Upper lobe of left lung (tissue), 6 donors: ENCODE measurements at places on chromosomes 1 and 21.

DNA sequence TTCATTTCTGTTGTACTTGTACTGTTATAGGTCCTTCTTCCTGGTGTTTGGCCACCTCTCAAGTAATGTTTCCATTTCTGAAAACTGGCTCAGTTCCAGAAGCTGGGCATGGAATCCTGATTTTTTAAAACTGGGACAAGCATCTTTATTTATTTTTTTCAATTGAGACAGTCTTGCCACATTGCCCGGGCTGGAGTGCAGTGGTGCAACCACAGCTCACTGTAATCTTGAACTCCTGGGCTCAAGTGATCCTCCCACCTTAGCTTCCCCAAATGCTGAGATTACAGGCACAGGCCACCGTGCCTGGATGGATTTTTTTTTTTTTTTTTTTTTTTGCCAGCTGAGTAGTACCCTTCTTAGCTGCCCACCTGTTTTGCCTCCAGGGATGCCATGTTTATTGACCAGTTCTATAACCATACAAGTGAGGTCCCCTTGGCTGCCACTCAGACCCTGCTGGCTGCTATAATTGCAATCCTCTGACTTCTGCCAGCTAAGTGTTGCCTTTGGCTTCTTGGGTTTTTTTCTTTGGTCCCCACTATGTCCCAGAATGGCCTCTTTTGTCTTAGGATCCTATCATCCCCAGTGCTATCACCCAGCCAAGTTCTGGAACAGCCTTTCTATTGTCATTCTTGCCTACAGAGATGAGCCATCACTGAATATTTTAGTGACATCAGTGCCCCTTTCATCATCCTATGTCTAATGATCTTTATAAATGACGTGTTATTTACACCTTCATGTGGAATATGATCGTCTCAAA is 3.9 kb upstream of the DIP2A start:
- H3K4me1 ChIP-seq: peaks cover 39% of the 10 kb centered on the region
- H3K4me3 ChIP-seq: no peak overlapping the region
- H3K27ac ChIP-seq: no peak overlapping the region
- no peaks in the 10 kb centered on the region for H3K27me3 ChIP-seq
- no peak for DNase-seq

DNA sequence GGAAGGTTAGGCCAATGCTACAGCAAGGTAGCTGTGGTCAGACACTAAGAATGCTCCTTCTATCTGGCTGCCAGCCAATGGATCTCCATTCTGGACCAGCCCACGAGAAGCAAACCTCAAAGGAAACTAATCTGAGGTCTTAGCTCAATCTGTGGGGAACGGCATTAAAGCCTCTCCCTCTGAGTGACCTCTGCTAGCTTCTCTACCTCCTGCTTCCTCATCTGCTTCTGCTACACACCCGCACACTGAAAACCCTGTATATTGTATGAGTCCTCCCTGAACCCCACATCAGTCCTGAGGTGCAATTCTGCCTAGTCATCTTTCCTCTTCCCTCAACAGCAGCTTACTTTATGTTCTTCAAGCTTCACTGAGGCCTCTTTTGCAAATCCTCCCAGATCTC is 6.9 kb upstream of the GALE start:
- peaks cover 45% of the 10 kb centered on the region for H3K36me3 ChIP-seq
- no peaks in the 10 kb centered on the region for H3K27me3 ChIP-seq
- no peak overlapping the region for H3K27ac ChIP-seq

GRCh38 chr1:204072931-204073836 is at the start of gene SOX13:
SOX13 (plus strand) TSS chr1:204073115; CDS start chr1:204112916, 39,801 bp downstream.
- H3K4me1 ChIP-seq: peaks cover 33% of the 10 kb centered on the region
- H3K27ac ChIP-seq: peak within 1 kb of the TSS; percentile 92
- H3K27me3 ChIP-seq: no peaks in the 10 kb centered on the region
- peak; percentile 93 for DNase-seq
- H3K4me3 ChIP-seq: peak within 1 kb of the TSS; percentile 78

- H3K4me1 ChIP-seq: no peaks in the 10 kb centered on the region
- no peaks in the 10 kb centered on the region for H3K36me3 ChIP-seq
- no peak overlapping the region for H3K4me3 ChIP-seq
- H3K27me3 ChIP-seq: no peaks in the 10 kb centered on the region
- H3K27ac ChIP-seq: no peak overlapping the region
Observed at GRCh38 chr1:19737104-19737825, 62.5 kb downstream of the TMCO4 start.

GRCh38 chr1:110216844-110217444 is 6.8 kb downstream of the KCNC4 start:
- H3K27me3 ChIP-seq: peaks cover 1% of the 10 kb centered on the region
- no peaks in the 10 kb centered on the region for H3K36me3 ChIP-seq
- no peak overlapping the region for H3K27ac ChIP-seq
- DNase-seq: no peak
- no peak overlapping the region for H3K4me3 ChIP-seq
- peaks cover 13% of the 10 kb centered on the region for H3K4me1 ChIP-seq

GRCh38 chr1:191714845-191715244 is 443.4 kb upstream of the RGS18 start:
- H3K36me3 ChIP-seq: no peaks in the 10 kb centered on the region
- no peak overlapping the region for H3K4me3 ChIP-seq
- H3K4me1 ChIP-seq: no peaks in the 10 kb centered on the region
- DNase-seq: no peak
- no peak overlapping the region for H3K27ac ChIP-seq
- H3K27me3 ChIP-seq: no peaks in the 10 kb centered on the region

DNA sequence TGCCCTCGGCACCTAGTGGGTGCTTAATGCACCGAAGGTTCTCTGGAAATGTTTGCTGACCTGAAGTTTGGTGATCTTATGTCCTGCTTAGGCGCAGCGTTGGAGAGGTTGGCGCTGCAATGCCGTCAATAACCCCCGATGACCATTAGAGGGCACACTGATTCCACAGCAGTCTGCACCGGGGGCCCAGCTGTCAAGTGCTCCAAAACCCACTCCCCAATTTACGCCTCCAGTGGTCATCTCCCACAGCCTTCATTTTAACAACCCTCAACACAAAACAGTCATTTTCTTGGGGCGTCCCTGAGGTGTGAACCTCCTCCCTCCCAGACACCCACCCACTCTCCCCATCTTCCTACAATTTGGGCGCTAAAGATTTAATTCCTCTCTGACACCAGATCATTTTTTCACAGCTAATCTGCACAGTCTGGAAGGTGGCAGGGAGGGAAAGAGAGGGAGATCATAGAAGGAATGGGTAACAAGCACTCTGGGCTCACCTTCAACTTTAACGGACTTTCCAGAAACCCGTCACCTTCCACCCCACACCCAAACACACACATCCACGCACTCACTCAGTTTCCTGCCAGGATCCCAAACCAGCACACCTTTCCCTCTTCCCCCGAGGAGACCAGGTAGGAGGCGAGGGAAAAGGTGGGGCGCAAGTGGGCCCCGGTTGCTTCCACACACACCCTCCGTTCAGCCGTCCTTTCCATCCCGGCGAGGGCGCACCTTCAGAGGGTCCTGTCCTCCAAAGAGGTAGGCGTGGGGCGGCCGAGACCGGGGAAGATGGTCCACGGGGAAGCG is 570 bp upstream of the NPR1 start:
- peaks cover 20% of the 10 kb centered on the region for H3K4me1 ChIP-seq
- peaks cover 11% of the 10 kb centered on the region for H3K27me3 ChIP-seq
- no peaks in the 10 kb centered on the region for H3K36me3 ChIP-seq
- H3K4me3 ChIP-seq: peak overlapping the region; percentile 59
